ENCODE measurements at places on chromosomes 6 and 20.

GRCh38 chr20:57993716-57994431 lies 234.6 kb downstream of the ANKRD60 start:
- DNase-seq, result no peak

DNA sequence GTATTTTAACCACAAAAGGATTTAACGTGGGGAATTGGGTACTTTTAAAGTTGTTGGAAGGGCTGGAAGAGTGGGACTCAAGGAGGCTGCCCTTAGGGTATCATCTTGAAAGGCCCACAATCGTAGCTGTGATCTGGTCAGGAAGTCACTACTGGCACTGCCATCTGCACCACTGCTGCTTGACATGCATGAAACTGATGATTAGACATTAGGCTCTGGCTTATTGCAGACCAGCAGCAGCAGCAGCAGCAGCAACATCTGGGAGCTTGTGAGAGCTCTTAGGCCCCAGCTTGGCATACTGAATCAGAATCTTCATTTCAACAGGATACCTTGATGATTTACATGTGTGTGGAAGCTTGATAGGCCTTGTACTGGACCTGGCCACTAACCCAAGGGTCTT lies 68.6 kb downstream of the PHF20 start:
- DNase-seq, result no peak

DNA sequence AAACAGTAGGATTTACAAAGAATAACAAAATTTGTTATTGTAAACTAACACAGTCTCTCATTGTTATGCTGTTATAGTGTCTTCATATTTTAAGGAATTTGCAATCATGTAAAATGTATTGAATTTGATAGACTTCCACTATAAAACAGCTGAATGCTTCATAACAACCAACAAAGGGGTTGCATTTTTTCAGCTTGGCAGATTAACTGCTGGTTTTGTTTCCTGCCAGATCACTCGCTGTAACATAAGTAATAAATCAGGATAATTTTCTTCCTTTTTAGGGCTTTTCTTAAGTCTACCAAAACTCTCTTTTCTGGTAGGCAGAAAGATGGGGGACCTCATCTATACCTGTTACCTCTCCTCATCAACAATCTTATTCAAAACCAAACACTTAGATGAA lies 169.8 kb downstream of the SAMD5 start:
- DNase-seq, result no peak

GRCh38 chr20:3364323-3365013 lies 43.0 kb downstream of the DNAAF9 start:
- no peak for DNase-seq

- DNase-seq, result no peak
These were observed 316.9 kb upstream of the PRDM1 start for GRCh38 chr6:105769197-105769596.

All from erythroblast (primary cell).